ENCODE measurements at places on chromosomes 5 and 9.

- H3K27ac ChIP-seq = no peak overlapping the region
- no peaks in the 10 kb centered on the region for H3K27me3 ChIP-seq
- no peaks in the 10 kb centered on the region for H3K4me1 ChIP-seq
- no peak overlapping the region for H3K4me3 ChIP-seq
These were observed 82.2 kb upstream of the ICE1 start for GRCh38 chr5:5340206-5340729.

DNA sequence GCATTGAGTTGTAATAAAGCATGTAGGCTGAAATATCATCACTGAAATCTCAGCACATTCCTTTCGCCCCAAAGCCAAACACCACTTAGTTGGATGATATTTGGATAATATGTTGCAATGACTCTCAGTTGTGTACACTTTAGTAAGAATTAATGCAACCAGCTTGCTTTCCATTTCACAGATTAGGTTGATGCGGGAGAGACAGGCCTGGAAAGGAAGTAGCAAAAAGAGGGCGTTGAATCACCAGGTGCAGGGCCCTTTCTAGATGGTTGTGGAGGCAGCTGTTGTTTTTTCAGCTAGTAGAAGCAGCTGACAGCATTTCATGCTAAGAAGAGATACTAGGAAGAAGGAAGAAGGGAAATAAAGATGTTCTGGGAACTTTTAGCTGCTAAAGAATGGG, 30.9 kb downstream of the DMRT3 start:
- no peaks in the 10 kb centered on the region for H3K36me3 ChIP-seq
- no peaks in the 10 kb centered on the region for H3K27me3 ChIP-seq
- H3K4me3 ChIP-seq = no peak overlapping the region
- H3K27ac ChIP-seq = peak overlapping the region; percentile 12
- peaks cover 20% of the 10 kb centered on the region for H3K4me1 ChIP-seq
- peak; percentile 39 for DNase-seq

DNA sequence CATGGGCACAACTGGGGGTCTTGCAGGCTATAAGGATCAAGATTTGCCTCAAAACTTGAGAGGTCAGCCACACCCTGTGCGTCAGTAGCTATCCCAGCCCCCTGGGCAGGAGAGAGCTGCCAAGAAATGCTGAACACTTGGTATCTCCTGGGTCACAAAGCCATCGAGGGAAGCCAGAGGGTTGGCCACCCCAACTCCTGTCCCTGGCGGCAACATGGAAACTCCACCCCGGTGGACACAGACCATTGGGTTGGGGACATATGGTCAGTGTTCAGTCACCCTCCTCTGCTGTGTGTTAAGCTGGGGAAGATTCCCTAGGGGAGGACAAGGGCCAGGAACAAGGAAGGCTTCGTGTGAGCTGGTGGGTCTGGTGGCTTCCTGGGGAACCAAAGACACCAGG, 140.6 kb downstream of the C5orf15 start:
- H3K27me3 ChIP-seq = no peaks in the 10 kb centered on the region
- DNase-seq = no peak
- H3K27ac ChIP-seq = no peak overlapping the region
- H3K36me3 ChIP-seq = no peaks in the 10 kb centered on the region
- no peak overlapping the region for H3K4me3 ChIP-seq
- peaks cover 36% of the 10 kb centered on the region for H3K4me1 ChIP-seq

- H3K36me3 ChIP-seq = no peaks in the 10 kb centered on the region
- H3K27me3 ChIP-seq = no peaks in the 10 kb centered on the region
- DNase-seq = no peak
- H3K4me1 ChIP-seq = no peaks in the 10 kb centered on the region
These were observed 206.9 kb downstream of the SYK start for GRCh38 chr9:91008568-91008967.

DNA sequence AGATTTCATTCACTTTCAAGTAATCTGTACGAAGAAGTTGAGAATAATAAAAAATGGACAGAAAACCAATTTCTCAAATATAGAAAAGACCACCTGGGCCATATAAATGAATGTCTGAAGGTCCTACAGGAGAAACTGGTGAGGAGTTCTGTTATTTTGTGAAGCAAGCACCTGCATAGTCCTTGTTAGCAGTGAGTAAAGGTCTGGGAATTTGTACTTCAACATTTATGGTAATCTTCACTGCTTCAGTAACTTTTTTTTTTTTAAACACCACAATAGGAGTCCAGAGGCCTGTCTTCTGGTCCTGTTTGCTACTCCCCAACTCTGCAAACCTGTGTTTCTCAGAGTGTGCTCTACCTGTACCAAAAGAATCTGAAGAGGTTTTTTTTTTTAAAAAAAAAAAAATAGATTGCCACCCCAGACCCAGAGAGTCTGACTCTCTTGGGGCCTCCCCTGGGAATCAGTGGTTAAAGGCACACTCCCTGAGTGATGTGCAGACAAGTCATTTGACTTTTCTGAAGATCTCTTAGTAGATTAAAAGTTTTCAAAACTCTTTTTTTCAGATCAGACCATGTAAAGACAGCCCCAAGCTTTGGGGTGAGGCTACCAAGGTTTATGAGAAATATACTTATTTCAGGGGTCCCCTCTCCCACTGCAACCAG, 55.5 kb downstream of the FAM81B start:
- no peak overlapping the region for H3K27ac ChIP-seq
- no peak for DNase-seq
- no peaks in the 10 kb centered on the region for H3K27me3 ChIP-seq
- no peak overlapping the region for H3K4me3 ChIP-seq
- H3K36me3 ChIP-seq = no peaks in the 10 kb centered on the region

Data from MM.1S (cell line).